Calu3 (cell line): ENCODE measurements at places on chromosomes 6 and 20. TPM values are rescaled to one million over a fixed set of nuclear protein-coding genes. Genes with fewer than 3 reads are reported as not detected.

PTPRA gene
- 30.2 and 33.2 TPM in 2 replicates for total RNA-seq

GID8 gene
- 64.3 and 64.6 TPM in 2 replicates for total RNA-seq

MLIP gene
- total RNA-seq = 0.81 and 1.4 TPM in 2 replicates

CALHM6 gene
- total RNA-seq = 1.4 TPM in 1 of 2 replicates, not detected in the other

MUC21 gene
- total RNA-seq = not detected in 2 replicates

TNXB gene
- 10.6 and 11.3 TPM in 2 replicates for total RNA-seq

WFDC10B gene
- total RNA-seq = not detected in 2 replicates

LY6G6F gene
- not detected in 2 replicates for total RNA-seq

ABT1 gene
- total RNA-seq = 18.8 and 20.9 TPM in 2 replicates
